ENCODE measurements at places on chromosomes 2 and 18.

GRCh38 chr2:152542995-152543481 lies 174.2 kb downstream of the PRPF40A start:
- peak; percentile 90 for DNase-seq

- no peak for DNase-seq
These were observed 40.6 kb downstream of the ITGB1BP1 start for GRCh38 chr2:9382604-9383235.

DNA sequence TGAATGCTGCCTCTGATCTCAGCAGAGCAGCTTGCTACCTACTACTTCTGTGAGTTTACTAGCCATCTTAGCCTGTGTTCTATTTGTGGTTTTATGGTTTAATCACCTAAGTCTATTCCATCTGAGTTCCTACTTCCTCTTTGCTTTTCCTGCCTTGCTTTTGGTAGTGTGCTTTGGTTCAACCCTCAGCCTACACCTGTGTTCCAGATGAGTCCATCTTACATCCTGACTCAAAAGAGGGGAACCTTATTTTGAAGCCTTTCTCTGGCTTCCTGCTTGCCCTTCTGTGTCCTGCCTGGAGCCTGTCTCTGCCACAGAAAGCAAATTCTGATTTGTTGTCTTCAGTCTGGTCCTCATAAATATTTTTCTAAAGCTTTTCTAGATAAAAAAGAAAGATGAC lies 530.3 kb upstream of the MEX3C start:
- no peak for DNase-seq

DNA sequence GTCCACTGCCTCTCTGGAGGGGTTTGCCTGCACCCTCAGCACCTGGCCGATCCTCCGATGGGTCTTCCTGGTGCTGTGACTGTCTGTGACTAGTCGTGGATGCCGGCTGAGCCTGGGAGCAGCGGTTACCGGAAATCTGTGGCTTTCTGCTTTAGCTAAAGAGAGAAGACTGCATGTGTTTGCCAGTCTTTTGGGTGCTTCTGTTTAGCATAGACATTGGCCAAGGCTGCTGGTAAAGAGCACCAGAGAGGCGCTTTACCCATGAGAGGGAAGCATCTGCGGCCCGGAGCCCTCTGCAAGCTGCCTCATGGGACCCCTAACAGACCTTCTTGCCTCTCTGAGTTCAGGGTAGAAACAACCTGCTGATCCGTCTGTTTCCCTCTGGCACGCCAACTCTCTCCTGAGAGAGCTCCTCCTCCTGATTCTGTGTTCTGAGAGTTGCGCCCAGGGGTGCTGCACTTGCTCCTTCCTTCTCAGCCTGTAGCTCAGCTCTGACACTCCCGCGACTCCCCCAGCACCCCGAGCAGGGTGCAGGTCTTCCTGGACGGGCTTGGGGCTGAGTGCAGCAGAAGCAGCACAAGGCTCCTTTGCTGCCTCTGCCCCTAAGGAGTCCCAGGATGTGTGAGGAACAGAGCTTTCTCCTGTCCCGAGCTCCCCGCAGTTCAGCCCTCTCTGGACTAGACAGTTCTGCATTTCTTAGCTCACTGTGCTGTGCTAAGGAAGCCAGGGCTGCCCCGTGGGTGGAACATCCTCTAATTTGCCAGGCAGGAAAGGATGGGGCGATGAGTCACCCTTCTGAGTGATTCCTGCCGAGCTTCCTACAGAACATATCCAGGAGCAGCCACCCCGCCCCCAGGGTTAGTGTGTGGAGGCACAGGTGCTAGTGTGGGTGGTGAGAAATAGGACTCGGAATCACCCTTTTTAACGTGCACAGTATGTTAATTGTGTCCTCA lies 203.2 kb downstream of the SH3RF3 start:
- DNase-seq: peak; percentile 76

DNA sequence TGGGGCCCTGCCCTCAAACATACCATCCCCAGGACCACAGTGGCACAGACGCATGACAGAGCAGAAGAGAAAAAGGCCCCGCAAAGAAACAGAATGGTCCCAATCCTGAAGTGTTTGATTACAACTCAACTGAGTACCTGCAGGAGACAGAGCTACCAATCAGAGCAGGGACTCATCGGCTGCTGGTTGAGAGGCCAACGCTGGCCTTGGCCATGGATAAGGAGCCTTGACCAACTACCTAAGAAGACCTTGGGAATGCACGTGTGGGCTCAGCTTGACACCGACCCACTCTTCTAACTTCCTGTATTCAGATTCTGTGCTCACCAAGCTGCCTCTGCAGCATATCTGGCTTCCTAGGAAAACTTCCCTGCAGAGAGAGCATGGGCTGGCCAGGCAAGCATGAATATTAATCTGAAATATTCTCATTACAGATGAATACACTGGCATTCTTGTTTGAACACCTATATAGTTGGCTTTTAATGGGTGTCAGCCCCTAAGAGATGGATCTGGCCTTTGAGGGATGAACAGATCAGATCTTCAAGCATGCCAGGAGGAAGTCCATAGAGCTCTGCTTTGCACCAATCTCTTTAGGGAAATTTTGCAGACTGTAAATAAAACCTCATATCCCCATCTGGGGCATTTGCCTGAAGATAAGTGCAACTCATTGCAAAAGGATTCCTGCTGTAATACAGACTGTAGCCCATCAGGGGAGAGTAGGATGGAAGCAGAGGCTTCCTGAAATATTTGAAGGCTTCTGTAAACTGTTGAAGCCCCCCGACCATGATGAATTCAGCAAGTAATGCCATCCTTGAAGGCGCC lies 135.4 kb downstream of the BCL2 start:
- DNase-seq: no peak

DNA sequence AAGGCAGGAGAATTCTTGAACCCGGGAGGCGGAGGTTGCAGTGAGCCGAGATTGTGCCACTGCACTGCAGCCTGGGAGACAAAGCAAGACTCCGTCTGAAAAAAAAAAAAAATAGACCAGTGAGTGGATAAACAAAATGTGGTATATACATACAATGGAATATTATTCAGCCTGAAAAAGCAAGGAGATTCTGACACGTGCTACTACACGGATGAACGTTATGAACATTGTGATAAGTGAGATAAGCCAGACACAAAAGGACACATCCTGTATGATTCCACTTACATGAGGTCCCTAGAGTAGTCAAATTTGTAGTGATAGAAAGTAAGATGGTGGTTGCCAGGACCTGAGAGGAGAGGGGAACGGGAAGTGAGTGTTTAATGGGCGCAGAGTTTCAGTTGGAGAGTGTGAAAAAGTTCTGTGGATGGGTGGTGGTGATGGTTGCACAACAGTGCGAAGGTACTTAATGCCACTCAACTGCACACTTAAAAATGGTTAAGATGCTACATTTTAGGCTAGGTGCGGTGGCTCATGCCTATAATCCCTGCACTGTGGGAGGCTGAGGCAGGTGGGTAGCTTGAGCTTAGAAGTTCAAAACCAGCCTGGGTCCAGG lies 38.3 kb downstream of the NIFK start:
- no peak for DNase-seq

DNA sequence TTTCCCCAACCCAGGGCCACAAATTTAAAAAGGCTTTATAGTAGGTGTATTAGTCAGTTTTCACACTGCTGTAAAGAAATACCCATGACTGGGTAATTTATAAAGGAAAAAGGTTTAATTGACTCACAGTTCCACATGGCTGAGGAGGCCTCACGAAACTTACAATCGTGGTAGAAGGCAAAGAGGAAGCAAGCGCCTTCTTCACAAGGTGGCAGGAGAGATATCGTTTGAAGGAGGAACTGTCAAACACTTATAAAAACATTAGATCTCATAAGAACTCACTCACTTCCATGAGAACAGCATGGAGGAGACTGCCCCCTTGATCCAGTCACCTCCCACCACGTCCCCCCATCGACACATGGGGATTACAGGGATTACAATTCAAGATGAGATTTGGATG lies 70.4 kb downstream of the FECH start:
- DNase-seq: no peak

DNA sequence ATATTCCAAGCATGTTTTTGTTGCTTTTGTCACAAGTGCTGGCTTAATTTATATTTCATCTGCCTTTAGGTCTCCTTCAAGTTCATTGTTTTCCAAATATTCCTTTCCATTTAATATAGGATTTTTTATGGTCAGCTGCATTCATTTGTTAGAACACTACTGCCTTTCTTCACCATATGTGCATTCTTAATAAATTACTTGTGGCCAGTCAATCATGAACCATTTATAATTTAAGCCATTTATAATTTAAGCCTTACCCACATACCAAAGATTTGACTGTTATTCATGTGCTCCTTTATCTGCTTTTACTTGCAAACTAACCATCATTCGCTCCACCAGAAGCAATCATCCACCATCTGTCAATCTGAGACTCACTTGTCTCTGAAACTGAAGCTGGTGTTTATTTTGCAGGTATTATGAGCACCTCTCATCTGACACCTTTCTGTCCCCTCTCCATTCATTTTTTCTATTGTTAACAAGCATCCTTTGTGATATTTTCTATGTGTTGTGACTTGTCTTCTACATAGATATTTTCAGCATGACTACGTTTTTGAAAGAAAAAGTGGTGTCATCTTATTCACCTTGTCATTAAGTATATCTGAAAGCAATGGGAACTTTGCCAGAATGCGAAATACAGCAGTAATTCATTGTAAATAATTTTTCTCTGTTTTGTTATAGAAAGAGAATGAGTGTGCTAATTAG lies 786.8 kb downstream of the KCNJ3 start:
- DNase-seq: no peak

GRCh38 chr2:206543073-206543472 lies 99.2 kb upstream of the FAM237A start:
- DNase-seq: no peak

DNA sequence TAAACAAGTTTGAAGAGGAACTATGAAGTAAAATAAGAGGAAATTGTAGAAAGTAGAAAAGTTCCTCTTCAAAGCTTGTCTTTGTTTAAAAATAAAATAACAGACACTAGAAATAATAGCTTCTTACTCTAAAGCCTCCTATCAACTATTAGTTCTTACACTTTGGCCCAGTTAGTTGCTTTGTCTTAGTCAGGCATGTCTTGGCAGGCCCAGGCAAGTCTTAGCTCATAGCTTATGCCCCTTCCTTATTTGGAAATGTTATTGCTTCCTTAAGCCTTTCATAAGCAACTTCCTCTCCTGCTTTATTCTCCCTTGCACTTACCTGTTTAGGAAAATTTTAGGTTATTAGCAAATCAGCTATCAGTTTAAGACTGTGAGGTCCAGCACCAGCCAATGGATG lies 950.6 kb upstream of the LRATD1 start:
- DNase-seq: no peak

GRCh38 chr2:1993711-1994682 lies 249.7 kb upstream of the PXDN start:
- no peak for DNase-seq

- DNase-seq: no peak
These were observed 972 bp upstream of the MPP4 start for GRCh38 chr2:201699416-201699815.

DNA sequence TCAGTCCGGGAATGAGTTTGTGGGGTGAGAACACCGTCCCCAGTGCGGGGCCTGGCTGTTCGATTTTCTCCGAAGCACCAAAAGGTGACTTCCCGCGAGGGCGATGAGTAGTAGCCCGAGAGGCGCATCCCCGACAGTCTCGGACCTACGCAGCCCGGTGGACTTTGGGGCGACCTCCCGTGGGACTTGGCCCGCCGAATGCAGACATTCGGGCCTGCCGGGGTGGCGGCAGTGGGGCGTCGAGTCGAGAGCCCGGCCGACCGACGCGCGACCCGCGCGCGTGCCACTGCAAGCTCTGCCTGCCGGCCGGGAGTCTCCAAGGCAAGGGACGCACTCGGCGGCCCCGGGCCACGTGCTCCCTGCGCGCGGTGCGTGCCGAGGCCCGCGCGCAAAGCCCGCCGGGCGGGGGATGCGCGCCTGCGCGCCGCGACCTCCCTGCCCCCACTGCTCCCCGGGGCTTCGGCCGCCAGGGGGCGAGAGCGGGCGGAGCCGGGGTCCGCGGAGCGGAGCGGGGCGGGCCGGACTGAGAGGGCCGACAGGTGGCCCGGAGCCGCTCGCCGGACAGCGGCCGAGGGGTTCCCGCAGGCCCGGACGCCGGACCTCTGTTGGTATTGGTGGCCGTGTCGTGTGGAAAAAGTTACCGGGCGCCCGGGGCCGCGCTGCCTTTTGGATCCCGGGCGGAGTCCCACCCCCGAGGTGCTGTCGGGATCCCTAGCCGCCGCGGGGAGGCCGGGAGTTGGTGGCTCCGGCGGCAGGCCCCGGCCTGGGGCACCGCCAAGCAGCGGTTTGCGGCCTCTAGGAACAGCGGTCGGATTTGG lies 1.9 kb downstream of the PTMA start:
- DNase-seq: no peak

DNA sequence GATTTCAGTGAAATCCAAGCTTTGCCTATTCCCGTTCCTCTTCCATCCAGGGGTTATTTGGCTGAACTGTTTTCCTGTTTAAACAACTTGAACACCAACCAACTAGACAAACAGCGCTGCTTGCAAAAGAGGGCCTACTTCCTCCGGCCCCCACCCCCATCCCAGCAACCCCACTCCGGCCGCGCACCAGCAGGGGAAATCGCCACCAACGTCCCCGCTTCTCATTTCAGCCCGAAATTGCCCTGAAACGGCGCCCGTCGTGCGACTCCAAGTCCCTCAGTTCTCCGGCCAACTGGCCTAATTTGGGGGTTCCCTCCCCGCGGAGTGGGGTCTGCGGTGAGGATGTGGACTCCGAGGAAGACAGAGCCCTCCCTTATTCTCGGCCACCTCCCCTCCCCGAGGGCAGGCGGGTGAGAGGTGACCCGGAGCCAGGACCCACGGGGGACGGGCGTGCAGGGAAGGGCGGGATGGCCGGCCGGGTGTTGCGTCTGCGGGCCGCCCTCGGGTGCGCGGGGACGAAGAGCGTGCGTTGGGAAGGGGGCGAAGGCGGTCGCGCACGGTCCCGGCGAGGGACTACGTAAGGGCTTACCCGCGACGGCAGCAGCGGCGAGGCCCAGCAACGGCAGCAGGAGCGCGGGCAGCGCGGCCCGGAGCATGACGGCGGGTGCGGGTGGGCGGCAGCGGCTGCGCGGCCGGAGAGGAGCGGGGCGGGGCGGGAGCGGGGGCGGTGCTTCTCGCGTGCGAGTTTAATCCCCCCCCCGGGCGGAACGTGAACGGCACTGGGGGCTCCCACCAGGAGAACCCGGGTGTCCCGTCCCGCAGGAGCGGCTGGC lies at the start of gene CD302:
Gene CD302 (minus strand): TSS at position 666 of the 833 bp plus-strand sequence. CDS start 10 bp downstream, at position 656.
- no peak for DNase-seq

GRCh38 chr18:6633310-6633709 lies 96.2 kb upstream of the ARHGAP28 start:
- no peak for DNase-seq

GRCh38 chr2:198327526-198327925 lies 523.1 kb downstream of the PLCL1 start:
- DNase-seq: no peak

DNA sequence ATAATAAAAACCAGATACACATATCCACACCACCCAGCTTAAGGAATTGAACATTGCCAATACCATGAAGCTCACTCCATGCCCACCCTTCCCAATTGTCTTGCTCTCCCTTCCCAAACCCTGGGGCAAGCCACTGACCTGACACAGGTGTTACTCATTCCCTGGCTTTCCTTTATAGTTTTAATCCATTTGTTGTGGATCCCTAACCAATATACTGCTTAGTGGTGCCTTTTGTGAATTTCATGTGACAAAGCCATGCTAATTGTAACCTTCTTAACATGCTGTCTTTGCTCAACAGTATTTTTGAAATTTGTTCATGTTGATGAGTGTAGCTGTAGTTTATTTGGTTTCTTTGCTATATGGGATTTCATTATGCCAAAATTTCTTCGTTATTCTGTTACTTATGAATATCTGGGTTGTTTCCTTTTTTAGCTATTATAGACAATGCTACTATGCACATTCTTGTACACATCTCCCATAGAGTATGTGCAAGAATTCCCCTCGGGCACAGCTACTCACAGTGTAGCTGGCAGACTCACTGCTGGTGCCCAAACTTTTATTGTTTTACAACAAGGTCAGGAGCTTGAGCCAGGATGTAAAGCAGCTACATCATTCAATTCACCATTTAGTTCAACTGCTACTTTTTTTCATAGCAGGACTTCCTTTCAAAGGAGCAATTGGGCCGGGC lies 90.8 kb upstream of the ATL2 start:
- DNase-seq: no peak
